SJSA1 (cell line): ENCODE measurements at places on chromosomes 3 and 15. TPM values are rescaled to one million over a fixed set of nuclear protein-coding genes. Genes with fewer than 3 reads are reported as not detected.

DNA sequence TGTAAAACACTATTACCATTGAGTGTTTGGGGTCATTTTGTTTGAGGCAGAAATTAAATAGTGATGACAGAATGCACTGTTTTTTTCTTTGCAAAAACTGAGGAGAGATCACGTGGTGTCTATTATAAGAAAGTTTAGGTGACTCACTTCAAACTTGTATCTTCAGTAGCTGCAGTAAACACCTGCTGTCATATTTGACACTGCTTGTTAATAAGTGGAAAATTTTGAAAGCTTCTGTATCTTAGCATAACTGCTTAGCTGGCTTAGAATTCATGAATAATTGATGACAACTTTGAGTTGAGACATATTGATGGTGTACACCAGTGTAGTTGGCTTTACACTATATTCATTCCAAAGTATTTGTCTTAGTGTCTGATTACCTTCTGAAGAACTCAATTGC, 29.7 kb upstream of the MDFIC2 start:
- no peak overlapping the region for H3K27ac ChIP-seq

GRCh38 chr3:139988472-139989156, 53.6 kb downstream of the CLSTN2 start:
- DNase-seq: no peak
- H3K36me3 ChIP-seq: no peaks in the 10 kb centered on the region
- H3K27me3 ChIP-seq: no peaks in the 10 kb centered on the region
- no peak overlapping the region for H3K4me3 ChIP-seq
- no peak overlapping the region for H3K27ac ChIP-seq

DNA sequence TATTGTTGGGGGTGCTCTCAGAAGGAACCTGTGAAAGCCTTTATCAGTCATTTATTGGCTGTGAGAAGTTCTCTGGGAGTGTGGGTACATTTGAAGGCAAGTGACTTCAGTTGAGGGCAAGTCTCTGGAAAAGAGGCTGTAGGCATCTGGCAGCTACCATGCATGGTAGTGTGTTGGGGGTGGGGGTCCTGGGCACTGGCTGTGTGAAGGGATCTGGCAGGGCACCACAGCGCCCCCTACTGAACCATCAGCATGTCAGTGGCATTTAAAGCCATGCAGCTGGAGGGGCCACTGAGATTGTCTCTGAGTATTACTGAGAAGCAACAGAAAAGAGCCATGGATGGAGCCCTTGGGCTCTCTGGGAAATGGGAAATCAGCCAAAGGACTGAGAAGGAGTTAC, 30.6 kb downstream of the CRTAP start:
- H3K27ac ChIP-seq: no peak overlapping the region
- no peak for DNase-seq
- no peaks in the 10 kb centered on the region for H3K27me3 ChIP-seq
- peaks cover 41% of the 10 kb centered on the region for H3K36me3 ChIP-seq
- no peak overlapping the region for H3K4me3 ChIP-seq
- H3K4me1 ChIP-seq: peaks cover 8% of the 10 kb centered on the region; the same call in 1 of the 2 replicates

GRCh38 chr15:44282101-44282500, 6.4 kb upstream of the GOLM2 start:
- H3K36me3 ChIP-seq: no peaks in the 10 kb centered on the region
- peaks cover 10% of the 10 kb centered on the region for H3K4me1 ChIP-seq
- H3K27ac ChIP-seq: no peak overlapping the region
- no peaks in the 10 kb centered on the region for H3K27me3 ChIP-seq

- no peak for DNase-seq
- no peaks in the 10 kb centered on the region for H3K36me3 ChIP-seq
- no peaks in the 10 kb centered on the region for H3K27me3 ChIP-seq
- H3K27ac ChIP-seq: no peak overlapping the region
Measured at GRCh38 chr3:152177757-152178156, 91.0 kb upstream of the MBNL1 start.

DNA sequence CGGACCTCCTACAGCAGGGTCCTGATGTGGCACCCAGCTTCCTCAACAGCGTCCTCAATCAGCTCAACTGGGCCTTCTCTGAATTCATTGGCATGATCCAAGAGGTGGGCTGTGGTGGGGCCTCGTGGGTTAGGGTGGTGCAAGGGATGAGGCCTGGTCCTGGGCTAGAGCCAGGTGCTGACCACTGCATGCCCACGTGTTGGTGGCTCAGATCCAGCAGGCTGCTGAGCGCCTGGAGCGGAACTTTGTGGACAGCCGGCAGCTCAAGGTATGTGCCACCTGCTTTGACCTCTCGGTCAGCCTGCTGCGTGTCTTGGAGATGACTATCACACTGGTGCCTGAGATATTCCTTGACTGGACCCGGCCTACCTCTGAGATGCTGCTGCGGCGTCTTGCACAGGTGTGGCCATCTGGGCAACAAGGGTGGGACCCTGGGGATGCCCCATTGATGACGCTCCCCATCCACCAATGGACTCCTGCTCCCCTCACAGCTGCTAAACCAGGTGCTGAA, 3.8 kb downstream of the AMIGO3 start:
- H3K4me3 ChIP-seq: no peak overlapping the region
- peaks cover 14% of the 10 kb centered on the region for H3K4me1 ChIP-seq
- no peak overlapping the region for H3K27ac ChIP-seq
- no peak for DNase-seq

DNA sequence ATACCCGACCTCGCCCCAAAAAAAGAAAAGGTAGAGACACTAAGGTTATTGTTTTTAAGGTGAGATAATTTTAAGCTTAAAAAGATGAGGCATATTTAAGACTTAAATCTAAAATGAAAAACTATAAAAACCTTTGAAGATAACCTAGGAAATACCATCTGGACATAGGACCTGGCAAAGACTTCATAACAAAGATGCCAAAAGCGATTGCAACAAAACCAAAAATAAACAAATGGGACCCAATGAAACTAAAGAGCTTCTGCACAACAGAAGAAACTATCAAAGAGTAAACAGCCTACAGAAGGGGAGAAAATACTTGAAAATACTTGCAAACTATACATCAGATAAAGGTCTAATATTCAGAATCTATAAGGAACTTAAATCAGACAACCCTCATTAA, 80.9 kb downstream of the TMCC1 start:
- no peaks in the 10 kb centered on the region for H3K27me3 ChIP-seq
- no peaks in the 10 kb centered on the region for H3K36me3 ChIP-seq
- H3K27ac ChIP-seq: no peak overlapping the region
- H3K4me1 ChIP-seq: no peaks in the 10 kb centered on the region
- DNase-seq: no peak

DNA sequence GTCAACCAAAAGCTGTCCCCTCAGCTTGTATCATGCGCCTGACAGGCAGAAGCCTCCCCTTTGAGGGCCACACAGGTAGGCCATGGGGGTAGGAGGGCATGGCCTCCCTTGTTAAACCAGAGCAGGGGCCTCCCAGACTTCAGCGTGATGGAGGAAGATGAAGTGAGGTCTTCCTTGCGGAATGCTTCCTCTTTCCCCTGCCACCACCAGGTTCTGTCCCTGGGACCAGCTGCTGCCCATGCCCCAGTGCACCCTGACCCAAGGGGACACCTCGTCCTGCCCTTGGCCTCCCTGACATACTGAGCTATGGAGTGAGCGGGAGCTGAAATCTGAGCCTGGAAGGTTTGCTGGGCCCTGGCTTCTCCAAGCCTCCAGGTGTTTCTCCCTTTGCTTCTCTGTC, 26.7 kb downstream of the SSUH2 start:
- no peaks in the 10 kb centered on the region for H3K27me3 ChIP-seq
- no peak for DNase-seq
- no peak overlapping the region for H3K4me3 ChIP-seq

- H3K27me3 ChIP-seq: no peaks in the 10 kb centered on the region
- DNase-seq: no peak
- no peak overlapping the region for H3K4me3 ChIP-seq
- no peaks in the 10 kb centered on the region for H3K36me3 ChIP-seq
Measured at GRCh38 chr3:64082411-64082810, 59.1 kb upstream of the PSMD6 start.

DNA sequence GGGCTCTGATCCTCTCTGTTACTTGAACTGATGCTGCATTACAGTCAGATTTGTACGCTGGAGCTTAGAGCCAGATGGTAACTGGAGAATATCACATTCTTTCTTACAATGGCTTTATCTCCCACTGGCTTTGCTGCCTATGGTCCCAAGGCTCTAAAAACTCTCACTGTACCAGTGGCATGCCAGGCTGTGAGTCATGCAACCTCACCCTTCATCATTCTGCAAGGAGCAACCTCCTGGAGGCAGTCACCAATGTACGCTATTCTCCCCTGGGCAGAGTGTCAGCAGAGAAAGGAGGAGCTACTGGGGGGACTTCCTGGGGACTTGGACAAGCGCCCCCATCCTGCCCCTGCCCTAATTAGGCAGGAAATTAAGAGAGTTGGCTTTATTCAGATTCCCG, 97.9 kb upstream of the EIF1B start:
- H3K27ac ChIP-seq: no peak overlapping the region
- no peaks in the 10 kb centered on the region for H3K36me3 ChIP-seq
- DNase-seq: no peak

DNA sequence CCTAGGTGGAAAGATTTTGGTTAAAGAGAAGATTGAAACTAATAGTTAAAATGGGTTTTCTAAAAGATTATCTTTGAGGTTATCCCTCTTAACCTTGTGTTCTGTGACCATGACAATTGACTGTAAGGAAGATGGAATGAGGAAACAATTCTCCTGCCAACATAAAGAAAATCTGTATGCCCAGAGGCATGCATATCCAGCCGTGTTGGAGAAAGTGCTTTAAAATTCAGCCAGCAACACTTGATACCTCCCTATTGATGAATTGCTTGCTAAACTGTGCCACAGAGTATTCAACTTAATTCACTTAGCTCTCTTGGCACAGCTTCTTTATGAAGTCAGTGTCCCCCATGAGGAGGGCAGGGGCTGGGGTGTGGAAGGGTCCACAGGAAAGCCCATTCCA, 203.5 kb downstream of the UBE2E2 start:
- no peaks in the 10 kb centered on the region for H3K36me3 ChIP-seq
- no peak overlapping the region for H3K4me3 ChIP-seq
- no peak overlapping the region for H3K27ac ChIP-seq
- H3K4me1 ChIP-seq: no peaks in the 10 kb centered on the region
- no peak for DNase-seq
- H3K27me3 ChIP-seq: no peaks in the 10 kb centered on the region

GRCh38 chr3:57017459-57017845, 43.0 kb upstream of the SPATA12 start:
- no peak overlapping the region for H3K4me3 ChIP-seq
- H3K36me3 ChIP-seq: no peaks in the 10 kb centered on the region
- peak; percentile 47 for DNase-seq
- H3K27me3 ChIP-seq: no peaks in the 10 kb centered on the region

GRCh38 chr15:84979651-84980050, 2.0 kb upstream of the PDE8A start:
- peaks cover 34% of the 10 kb centered on the region for H3K4me1 ChIP-seq
- DNase-seq: no peak
- H3K4me3 ChIP-seq: peak overlapping the region; percentile 99; the same call in 1 of the 2 replicates
- H3K36me3 ChIP-seq: peaks cover 13% of the 10 kb centered on the region
- H3K27ac ChIP-seq: no peak overlapping the region
- no peaks in the 10 kb centered on the region for H3K27me3 ChIP-seq

DNA sequence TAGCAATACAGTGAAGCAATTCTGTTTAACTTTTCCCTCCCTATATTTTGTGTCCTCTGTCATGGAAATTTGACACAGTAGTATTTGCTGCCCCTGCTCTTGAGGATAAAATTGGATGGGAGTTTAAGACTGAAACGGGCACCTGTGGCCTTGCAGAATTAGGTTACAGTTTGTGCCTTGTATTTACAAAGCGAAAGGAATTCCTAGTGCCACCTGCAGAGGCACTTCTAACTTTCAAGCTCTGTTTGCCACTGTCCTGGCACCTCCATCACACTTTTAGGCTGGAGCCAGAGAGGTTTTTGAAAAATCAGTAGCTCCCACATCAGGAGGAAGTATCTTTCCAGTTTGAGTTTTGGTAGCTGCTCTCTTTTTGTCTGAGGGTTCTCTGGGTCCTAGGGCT, 39.5 kb downstream of the CD86 start:
- no peak overlapping the region for H3K27ac ChIP-seq
- H3K27me3 ChIP-seq: no peaks in the 10 kb centered on the region; the same call in 1 of the 2 replicates
- no peaks in the 10 kb centered on the region for H3K36me3 ChIP-seq
- DNase-seq: no peak

GRCh38 chr3:186352369-186352768, 9.7 kb downstream of the DGKG start:
- H3K27me3 ChIP-seq: no peaks in the 10 kb centered on the region; the same call in 1 of the 2 replicates
- no peaks in the 10 kb centered on the region for H3K4me1 ChIP-seq
- no peak for DNase-seq
- no peaks in the 10 kb centered on the region for H3K36me3 ChIP-seq
- H3K4me3 ChIP-seq: no peak overlapping the region

DNA sequence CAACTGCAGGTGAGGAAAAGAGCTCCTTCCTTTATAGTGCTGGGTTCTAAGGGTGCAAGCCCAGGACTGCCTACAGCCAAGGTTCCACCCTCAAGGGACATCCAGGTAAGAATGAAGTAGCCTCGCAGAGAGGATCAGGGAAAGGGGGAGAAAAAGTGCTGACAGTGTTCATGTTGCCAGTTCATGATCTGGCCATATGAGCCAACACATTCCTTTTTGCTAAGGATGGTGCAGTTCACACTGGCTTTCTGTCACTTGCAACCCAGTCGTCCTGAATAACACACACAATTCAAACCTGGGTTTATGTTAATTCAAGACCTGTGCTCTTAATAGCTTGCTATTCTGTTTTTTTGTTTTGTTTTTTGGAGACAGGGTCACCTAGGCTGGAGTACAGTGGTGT, 9.0 kb downstream of the CLN6 start:
- no peak overlapping the region for H3K27ac ChIP-seq
- no peaks in the 10 kb centered on the region for H3K27me3 ChIP-seq
- DNase-seq: no peak
- H3K36me3 ChIP-seq: peaks cover 32% of the 10 kb centered on the region
- H3K4me1 ChIP-seq: no peaks in the 10 kb centered on the region

DNA sequence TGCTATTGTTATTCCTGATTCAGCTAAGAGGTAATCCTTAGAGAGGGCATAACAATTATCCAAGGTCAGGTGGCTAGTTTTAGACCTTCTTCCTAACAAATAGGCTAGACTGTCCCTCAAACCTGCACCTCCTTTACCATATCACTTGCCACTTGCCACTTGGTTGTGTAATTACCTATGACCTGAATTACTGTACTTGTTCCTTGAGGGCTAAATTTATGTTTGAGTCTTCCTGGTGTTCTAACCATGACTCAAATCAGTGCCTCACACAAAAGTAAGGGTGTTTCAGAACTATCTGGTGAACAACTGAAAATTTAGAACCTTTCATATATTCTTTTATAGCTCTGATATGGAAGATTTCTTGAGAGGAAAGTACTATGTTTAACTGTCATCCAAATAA, 365.8 kb upstream of the SEMA6D start:
- H3K27ac ChIP-seq: no peak overlapping the region
- H3K36me3 ChIP-seq: no peaks in the 10 kb centered on the region
- H3K27me3 ChIP-seq: no peaks in the 10 kb centered on the region
- no peak for DNase-seq
- H3K4me1 ChIP-seq: no peaks in the 10 kb centered on the region
- H3K4me3 ChIP-seq: no peak overlapping the region

GRCh38 chr3:64983583-64984359, 296.0 kb upstream of the ADAMTS9 start:
- no peak overlapping the region for H3K4me3 ChIP-seq
- no peak overlapping the region for H3K27ac ChIP-seq
- DNase-seq: no peak
- H3K36me3 ChIP-seq: no peaks in the 10 kb centered on the region

LHFPL4 gene
- total RNA-seq: 0.08 TPM in 1 of 2 replicates, not detected in the other

ELL3 gene
- total RNA-seq: 2.2 and 2.8 TPM in 2 replicates

CFAP161 gene
- not detected in 2 replicates for total RNA-seq

CLRN1 gene
- not detected in 2 replicates for total RNA-seq

KCNAB1 gene
- 1.6 TPM in 1 of 2 replicates, not detected in the other for total RNA-seq

PPP1R14D gene
- total RNA-seq: not detected in 2 replicates

CYP8B1 gene
- not detected in 2 replicates for total RNA-seq

CIDEC gene
- not detected in 2 replicates for total RNA-seq

PPARG gene
- 0.39 and 1.3 TPM in 2 replicates for total RNA-seq

FRMD4B gene
- 1.3 and 13.7 TPM in 2 replicates for total RNA-seq

FANCD2 gene
- total RNA-seq: 30.0 and 36.7 TPM in 2 replicates

ACSBG1 gene
- total RNA-seq: not detected in 2 replicates
